ENCODE measurements at places on chromosomes 12 and 14.

GRCh38 chr12:25101092-25101445, 93.9 kb downstream of the DNAI7 start:
- DNase-seq, result peak; percentile 16

- no peak for DNase-seq
Measured at GRCh38 chr14:87443787-87444186, 549.2 kb downstream of the GALC start.

- peak; percentile 97 for DNase-seq
Measured at GRCh38 chr12:109827566-109828550, 5.3 kb downstream of the TRPV4 start.

DNA sequence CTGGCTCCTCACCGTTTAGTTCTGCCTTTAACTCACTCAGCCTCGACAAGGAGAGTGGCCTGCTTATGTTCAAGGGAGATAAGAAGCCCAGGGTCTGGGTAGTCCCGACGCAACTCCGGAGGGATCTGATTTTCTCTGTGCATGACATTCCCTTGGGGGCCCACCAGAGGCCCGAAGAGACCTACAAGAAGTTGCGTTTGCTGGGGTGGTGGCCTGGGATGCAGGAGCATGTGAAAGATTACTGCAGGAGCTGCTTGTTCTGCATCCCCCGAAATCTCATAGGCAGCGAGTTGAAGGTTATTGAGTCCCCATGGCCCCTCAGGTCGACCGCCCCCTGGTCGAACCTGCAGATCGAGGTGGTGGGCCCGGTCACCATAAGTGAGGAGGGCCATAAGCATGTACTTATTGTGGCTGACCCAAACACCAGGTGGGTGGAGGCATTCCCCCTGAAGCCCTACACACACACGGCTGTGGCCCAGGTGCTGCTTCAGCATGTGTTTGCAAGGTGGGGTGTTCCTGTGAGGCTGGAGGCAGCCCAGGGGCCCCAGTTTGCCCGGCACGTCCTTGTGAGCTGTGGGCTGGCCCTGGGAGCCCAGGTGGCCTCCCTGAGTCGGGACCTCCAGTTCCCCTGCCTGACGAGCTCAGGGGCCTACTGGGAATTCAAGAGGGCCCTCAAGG, 13.1 kb downstream of the CBLN3 start:
- no peak for DNase-seq

GRCh38 chr14:73252491-73253322, 15.4 kb downstream of the PAPLN start:
- DNase-seq, result no peak

- no peak for DNase-seq
Measured at GRCh38 chr14:32728976-32729375, 209.7 kb upstream of the NPAS3 start.

DNA sequence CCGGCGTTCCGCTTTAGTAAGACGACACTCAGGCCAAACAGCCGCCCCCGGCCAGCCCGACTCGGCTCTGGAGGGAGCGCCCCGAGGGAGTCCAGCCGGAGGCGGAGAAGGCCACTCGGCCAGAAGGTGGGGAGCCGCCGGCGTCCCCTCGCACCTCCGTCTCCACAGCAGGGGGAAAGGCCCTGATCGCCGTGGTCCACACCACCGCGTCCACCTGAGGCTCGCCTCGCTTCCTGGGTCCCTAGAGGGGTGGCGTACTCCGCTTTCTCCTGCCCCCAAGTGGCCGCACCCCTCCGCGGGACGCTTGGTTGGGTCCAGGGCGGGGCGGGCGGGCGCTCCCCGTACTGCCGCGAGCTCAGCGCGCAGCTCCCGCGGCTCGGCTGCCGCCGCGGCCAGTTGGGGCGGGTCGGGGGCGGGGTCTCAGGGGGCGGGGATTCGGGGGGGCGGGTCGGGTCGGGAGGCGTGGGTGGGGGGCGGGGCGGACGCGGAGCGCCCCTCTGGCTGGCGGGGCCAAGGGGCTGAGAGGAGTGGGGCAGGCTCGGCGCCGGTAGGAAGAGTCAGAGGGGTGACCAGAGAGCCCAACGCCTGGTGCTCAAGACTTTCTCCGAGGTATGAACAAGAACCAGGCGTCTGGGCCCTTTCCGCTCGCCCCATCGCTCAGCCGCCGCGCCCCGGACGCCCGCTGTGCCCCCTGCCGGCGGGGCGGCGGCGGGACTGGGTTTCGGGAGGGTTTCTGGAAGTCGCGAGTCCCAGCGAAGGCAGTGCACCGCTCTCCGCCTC, at the start of gene FRMD6:
Gene FRMD6, plus strand, starts transcription at position 523 of the 780 bp plus-strand sequence. CDS start 37,927 bp downstream, outside the sequence.
- peak; percentile 89 for DNase-seq

GRCh38 chr14:62329427-62329826, 567.2 kb downstream of the SNAPC1 start:
- no peak for DNase-seq

DNA sequence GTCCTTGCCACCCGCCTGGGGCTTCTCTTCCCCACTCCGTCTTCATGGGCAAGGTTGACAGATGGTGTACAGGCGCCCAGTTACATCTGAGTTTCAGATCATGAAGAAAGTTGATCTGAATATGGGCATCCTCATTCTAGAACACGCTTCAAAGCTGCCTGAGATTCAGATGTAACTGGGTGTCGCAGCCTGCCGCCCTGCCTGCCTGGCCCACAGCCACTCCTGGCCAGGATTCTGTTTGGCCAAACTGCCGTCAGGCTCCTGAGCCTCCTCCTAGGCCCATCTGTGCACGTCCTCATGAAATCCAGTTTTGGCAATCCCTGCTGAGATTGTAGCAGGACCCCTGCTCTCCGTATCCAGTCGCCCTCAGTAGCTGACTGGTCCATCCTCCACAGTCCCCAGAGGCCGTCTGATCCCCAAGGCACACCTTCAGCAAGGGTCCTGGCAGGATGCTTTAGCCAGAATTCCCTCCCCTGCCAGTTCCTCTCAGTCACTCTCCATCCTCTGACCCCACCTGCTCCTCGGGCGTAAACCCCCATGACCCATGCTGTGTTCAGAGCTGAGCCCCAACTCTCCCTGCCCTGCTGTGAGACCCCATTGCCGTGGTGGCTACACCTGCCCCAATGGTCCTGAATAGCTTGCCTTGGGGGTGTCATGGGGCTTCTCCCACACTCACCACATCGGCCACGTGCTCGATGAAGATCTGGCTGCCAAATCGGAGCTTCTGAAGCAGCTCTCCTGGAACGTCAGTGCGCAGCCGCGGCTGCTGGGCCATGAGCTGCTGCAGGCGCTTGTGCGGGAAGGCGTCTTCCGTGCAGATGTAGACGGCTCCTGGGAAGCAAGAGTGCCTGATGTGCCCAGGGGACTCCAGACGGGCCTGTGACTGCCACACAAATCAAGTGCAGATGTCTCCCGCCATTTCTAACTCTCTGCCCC, 12.5 kb downstream of the XRCC3 start:
- DNase-seq, result no peak

- DNase-seq, result no peak
Measured at GRCh38 chr14:95559203-95559602, 24.4 kb downstream of the GLRX5 start.

DNA sequence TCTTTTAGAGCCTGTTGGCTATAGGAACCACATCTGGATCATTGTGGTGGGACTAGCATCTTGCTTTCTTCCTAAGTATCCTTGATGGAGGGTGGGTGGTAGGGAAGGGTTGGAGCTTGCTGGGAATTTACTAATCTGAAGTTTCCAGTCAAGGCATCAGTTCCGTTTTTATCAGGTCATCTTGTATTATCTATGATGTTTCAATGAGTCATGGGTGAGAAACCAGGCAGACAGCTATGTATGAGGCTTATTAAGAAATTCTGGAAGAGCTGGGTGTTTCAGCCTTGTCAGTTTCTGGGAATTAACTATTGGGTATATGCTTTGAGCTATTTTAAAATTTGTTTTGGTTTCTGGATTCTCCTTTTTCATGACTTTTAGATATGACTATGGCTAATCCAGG, 11.3 kb downstream of the TSFM start:
- DNase-seq, result peak; percentile 93

GRCh38 chr12:128069359-128069997, 197.5 kb upstream of the TMEM132C start:
- DNase-seq, result peak; percentile 51

DNA sequence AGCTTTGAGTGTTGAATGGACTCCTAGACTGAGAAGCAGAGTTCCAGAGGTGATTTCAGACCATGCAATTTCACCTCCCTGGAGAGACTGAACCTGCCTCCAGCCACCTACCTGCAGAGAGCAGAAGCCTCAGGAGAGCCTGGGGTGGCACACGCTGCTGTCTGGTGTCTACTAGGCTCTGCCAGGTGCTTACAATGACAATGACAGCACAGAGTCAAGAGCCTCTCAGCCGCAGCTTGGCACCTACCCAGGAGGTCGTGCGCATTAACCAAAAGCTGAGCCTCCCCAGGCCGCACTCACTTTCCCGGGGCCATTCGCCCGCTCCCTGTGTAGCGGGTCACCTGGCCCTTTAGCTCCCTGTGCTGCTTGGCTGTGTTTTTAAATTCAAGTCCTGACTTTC, 63.2 kb downstream of the TESC start:
- no peak for DNase-seq

DNA sequence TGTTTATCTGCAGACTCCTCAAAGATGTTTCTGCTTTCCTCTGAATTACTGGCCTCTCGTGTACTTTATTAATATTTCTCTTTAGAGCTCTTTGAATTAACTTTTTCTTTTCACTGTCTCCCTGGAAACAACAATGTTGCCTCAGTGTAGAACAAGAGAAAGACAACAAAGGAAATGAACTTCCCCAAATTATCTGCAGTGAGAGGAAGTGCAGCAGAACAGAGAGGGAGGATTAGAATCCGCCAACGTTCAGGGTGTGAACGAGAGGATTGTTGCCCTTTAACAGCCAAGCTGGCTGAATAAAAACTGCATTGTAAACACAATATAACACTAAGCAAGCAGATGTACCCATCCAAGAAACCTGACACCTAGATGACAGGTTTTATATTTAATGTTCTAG, 375.9 kb downstream of the GALC start:
- no peak for DNase-seq

DNA sequence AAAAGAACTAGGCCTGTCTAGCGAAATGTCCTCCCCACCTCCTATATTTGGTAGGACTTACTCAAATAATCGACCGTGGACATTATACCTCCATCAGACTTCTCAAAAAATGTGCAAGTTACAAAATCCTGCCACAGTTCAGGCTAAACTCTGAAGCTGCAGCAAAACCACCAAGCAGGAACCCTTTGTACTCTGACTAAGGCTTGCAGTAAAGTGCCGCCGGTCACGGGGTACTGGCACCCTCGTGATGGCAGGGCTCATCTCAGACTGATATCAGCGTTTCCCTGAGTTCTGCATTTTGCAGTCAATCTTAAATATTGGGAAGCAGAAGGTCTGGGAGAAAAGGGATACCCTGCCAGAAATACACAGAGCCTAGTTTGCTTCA, 17.1 kb downstream of the SLC11A2 start:
- peak; percentile 96 for DNase-seq

- DNase-seq, result no peak
Measured at GRCh38 chr14:104030958-104031357, 54.5 kb upstream of the ASPG start.

- DNase-seq, result peak; percentile 45
Measured at GRCh38 chr12:91577586-91578539, 395.2 kb upstream of the DCN start.

DNA sequence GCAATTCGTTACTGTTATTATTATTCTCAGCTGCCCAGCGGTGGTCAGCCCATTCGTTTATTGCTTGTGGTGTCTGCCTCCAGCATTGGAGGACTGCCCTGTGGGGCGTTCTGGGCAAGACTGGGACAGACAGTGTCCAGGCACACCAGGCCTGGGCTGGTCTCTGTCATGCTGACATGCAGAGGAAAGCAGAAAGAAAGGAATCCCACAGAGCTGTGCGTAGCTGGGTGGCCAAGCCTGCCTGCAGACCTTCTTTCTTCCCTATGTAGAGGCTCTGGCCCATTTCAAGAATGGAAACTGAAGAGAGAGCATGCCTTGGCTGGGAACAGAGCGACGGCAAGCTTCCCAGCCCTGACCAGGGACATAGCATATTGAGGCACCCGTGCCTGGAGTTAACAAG, 525.3 kb upstream of the TBX3 start:
- no peak for DNase-seq

- peak; percentile 89 for DNase-seq
Measured at GRCh38 chr14:75297411-75298040, 18.9 kb downstream of the FOS start.

- DNase-seq, result peak; percentile 47
Measured at GRCh38 chr14:88879022-88879421, 54.6 kb downstream of the TTC8 start.

- DNase-seq, result no peak
Measured at GRCh38 chr12:19810213-19810612, 370.9 kb downstream of the AEBP2 start.

DNA sequence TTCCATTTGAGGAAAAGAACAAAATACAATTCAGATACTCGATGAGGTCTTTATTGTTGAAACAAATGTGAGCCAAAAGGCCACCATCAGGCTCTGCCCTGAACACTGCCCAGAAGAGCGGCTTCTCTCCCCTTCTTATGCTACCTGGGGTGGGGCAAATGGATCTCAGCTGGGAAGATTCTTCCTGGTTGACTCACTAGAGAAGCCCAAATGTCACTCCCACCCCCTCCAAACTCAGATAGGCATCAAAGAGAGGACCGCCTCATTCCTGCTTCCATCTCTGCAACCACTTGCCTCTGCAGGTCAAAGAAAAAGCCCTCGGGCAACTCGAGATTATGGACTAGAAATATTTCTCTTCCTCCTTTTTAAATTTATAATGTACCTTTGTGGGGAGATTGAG, 55.8 kb downstream of the TBX3 start:
- DNase-seq, result no peak

DNA sequence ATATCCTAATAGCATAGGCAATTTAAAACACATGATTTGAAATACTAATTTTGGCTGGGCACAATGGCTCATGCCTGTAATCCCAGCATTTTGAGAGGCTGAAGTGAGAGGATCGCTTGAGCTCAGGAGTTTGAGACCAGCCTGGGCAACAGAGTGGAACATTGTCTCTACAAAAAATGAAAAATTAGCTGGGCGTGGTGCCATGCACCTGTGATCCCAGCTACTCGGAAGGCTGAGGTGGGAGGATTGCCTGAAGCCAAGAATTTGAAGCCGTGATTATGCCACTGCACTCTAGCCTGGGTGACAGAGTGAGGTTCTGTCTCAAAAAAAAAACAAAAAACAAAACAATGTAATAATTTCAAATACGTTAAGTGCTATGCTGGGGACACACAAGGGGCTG, 83.3 kb downstream of the SSPN start:
- DNase-seq, result no peak

DNA sequence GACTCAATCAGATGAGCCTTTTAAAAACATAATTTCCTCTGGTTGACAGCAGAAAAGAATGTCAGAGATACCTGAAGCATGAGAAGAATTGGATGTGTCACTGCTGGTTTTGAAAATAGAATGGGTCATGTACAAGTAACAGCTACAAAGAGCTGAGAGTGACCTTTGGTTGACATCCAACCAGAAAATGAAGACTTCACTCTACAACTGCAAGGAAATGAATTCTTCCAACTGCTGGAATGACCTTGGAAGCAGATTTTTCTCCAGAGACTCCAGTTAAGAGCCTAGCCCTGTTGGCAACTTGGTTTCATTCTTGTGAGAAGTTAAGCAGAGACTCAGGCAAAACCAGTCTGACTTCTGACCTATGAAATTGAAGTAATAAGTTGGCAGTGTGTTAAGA, 505.9 kb downstream of the SLC16A7 start:
- DNase-seq, result no peak

Data from inflammatory macrophage treated with lipopolysaccharide for 1 hour (primary cell).